ENCODE measurements at places on chromosomes 11 and 22.

- no peak for DNase-seq
Observed at GRCh38 chr11:45028911-45029682, 78.4 kb upstream of the TP53I11 start.

GRCh38 chr11:129278586-129279319, 86.6 kb upstream of the ARHGAP32 start:
- DNase-seq: peak; percentile 1

GRCh38 chr11:111344032-111344431, 35.0 kb downstream of the POU2AF1 start:
- DNase-seq: no peak

GRCh38 chr11:19209617-19210370, 8.0 kb upstream of the CSRP3 start:
- DNase-seq: no peak

GRCh38 chr11:122850076-122850631, 11.9 kb downstream of the CRTAM start:
- no peak for DNase-seq

DNA sequence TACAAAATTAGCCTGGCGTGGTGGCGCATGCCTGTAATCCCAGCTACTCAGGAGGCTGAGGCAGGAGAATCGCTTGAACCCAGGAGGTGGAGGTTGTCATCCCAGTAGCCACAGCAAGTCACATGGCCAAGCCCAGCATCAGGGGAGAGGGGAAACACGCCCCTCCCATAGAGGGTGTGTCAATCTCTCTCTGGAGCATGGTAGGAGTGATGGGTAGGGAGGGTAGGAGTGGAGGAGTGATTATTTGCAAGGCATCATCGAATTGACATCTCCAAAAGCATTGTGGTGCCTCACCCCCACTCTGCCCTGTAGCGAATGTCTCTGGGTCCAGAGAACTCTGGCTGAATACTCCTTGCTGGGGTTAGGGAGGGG, 6.1 kb upstream of the SSTR3 start:
- DNase-seq: no peak

- DNase-seq: no peak
Observed at GRCh38 chr11:36713715-36714114, 115.7 kb upstream of the RAG2 start.

GRCh38 chr11:116404462-116404798, 368.4 kb downstream of the BUD13 start:
- DNase-seq: no peak

- DNase-seq: no peak
Observed at GRCh38 chr22:27242917-27243589, 558.5 kb downstream of the MN1 start.

DNA sequence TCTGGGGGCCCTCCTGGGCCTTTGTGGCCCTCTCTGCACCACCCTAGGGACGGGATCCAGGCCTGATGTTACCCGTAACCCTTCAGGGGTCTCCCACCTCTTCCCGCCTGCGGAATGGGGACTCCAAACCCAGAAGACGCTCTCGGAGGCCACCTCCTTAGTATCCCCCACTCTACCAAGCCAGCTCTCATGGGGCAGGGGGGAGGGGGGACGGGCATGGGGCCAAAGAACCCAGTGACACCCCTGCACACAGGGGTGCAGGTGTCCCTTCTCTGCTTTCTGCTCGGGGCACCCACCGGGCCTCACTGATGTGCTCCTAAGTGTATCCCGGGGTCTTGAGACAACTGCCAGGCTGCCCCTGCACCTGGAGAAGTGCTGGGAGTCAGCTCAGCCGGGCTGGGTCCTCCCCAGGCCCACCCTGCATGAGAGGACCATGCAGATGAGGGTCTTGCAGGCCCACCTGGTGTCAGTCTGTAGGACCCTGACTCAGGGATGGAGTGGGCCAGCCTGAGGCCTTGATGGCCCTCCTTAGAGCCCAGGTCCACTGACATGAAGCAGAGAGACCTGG, 176.9 kb downstream of the IGLL1 start:
- DNase-seq: no peak

- no peak for DNase-seq
Observed at GRCh38 chr11:108873941-108874340, 209.1 kb downstream of the DDX10 start.

DNA sequence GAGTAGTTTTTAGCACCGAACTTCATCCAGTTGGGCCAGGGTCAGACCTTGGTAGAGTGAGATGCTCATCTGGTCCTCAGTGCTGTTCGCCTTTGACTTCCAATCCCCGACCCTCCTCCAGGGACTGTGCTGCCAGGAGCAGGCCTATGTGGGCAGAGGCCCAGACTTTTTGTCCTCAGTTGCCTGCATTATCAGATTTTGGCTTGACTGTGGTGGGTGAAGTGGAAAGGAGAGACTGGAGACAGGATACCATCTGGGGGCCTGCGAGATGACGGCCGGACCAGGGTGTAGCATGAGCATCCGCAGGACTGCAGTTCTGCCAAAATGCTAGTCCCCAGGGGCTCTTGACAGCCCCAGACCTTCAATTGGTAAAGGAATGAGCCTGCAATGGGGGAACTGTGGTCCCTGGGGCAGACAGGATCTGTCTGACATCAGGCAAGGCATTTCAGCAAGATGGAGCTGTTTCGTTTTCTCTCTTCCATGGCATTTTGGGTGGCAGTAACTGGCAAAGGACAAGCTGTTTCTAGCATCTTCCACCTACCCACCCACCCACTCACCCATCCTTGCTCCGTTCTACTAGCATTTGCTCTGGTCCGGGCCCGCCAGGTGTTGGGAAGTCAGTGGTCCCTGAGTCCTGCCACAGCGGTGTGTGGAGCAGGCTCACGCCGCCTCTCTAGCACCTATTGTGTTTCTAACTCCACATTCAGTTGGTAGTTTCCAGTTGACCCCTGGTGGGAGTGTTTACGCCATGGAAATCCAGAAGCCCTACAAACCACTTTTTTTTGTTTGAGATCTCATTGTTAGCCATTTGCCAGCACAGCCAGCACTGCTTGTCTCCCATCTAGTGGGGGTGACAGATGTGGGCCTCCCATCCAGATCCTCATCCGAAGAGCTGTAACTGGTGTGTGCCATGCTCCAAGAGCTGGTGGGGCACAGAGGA, 53.5 kb downstream of the OTOG start:
- DNase-seq: no peak

- no peak for DNase-seq
Observed at GRCh38 chr11:57392066-57392762, 1.8 kb upstream of the PRG2 start.

GRCh38 chr22:21016644-21017420, 1.9 kb downstream of the P2RX6 start:
- DNase-seq: no peak

GRCh38 chr22:41445129-41446056, 1.2 kb downstream of the TOB2 start:
- peak; percentile 11 for DNase-seq

GRCh38 chr22:27726686-27727449, 74.7 kb downstream of the MN1 start:
- DNase-seq: no peak

GRCh38 chr11:65857500-65857852, 504 bp downstream of the CFL1 start:
- peak; percentile 66 for DNase-seq

DNA sequence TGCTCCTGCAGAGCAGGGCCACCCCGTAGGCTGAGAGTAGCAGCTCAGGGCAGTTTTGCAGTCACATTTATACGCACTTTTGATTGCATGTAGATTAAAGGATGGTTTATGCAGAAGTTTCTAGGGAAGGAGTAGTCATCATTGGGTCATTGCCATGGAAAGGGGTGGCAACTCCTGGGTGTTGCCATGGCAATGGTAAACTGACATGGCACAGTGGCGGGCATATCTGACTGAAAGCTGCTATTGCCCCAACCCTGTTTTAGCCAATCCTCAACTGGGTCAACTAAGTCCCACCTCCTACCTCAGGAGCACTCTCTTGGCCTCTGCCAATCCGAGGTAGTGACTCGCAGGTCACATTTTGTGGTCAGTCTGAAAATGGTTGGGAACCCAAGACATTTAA, 2.4 kb upstream of the ARSA start:
- DNase-seq: no peak

DNA sequence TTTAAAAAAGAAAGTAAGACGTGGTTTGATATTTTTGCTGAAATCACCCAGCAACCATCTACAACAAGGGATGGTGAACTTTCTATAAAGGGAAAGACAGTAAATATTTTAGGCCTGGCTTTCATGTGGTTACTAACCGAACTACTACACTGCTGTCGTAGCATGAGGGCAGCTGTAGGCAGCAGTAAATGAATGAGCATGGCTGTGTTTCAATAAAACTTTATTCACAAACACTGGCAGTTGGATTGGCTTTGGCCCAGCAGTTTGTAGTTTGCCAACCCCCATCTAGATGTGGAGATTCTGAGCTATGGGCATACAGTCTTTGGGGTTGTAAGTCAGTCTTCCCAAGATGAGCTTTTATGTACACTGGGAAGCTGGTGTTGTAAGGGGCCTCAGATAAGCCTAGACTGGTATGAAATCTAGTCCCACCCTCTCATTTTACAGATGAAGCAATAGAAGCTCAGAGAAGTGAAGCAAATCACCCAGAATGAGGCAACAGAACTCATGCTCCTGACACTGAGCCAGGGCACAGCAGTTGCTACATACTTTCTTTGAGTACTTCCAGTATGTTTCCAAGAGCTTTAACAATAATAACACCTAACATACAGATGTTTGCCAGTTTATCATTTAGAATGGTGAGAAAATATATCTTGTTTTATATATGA, 204.4 kb downstream of the ADAMTS15 start:
- DNase-seq: no peak

DNA sequence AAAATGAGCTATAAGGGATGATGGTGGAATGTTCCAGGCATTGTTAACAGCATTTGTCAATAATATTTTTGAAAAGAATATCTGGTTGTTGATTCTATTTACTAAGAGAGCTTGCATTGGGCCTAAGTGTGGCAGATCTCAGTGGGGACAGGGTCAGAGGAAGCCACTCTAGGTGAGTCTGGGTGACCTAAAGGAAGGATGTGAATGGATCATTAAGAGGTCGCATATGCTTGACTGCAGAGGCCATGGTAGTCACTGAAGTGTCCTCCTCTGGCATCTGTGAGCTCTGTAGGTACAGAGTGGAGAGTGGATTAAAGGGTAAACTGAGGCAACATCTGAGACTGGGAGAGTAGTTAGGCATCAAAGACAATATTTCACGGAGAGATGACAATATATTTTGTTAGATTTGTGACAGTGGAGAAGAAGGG, 37.9 kb upstream of the TOP3B start:
- no peak for DNase-seq

GRCh38 chr11:121365304-121365703, 72.7 kb downstream of the SC5D start:
- DNase-seq: no peak

- DNase-seq: no peak
Observed at GRCh38 chr22:49328630-49329405, 498.9 kb downstream of the BRD1 start.

DNA sequence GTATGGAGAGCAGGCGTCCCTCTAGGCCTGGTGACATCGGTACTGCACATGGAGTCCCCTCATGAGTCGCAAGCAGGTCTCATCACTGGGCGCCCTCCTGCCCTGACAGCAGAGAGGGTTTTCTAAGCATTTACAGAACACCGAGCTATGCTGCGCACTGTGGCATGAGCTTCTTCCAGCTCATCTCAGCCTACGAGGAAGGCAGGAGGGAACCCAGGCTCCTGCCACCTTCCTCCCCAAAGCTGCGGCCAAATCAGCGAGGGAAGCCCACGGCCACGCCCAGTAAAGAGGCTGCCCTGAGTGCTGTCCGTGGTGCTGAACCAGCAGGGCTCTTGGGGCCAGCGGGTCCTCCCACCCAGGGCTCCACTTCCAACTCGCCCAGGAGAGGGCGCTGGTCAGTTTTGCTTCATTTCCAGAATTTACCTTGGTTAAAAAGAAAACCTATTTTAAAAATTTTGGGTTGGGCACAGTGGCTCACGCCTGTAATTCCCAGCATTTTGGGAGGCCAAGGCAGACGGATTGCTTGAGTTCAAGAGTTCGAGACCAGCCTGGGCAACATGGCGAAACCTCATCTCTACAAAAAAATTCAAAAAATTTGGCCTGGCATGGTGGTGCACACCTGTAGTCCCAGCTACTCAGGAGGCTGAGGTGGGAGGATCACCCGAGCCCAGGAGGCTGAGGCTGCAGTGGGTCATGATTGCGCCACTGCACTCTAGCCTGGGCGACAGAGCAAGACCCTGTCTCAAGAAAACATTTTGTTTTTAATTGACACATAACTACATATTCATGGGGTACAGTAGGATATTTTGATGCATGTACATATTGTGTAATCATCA, 34.2 kb downstream of the PHF21B start:
- DNase-seq: peak; percentile 47

DNA sequence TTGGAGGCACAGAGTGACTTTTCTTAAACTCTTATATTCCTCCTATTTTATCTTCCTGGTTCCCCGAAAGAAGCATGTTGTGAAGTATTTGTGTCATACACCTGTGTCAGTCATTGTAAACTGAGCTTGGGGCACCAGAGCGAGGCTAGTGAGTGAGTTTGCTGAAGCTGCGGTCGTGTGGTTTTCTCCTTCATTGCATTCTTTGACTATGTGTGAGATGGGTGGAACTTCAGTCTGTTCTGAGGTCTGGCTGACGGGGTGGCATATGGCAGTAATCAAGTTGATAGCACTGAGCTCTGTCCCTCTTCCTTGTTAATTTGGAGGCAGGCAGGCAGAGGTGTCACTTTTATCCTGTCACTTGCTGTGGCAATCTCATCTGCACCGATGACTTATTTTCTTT, 4.2 kb downstream of the VPS26B start:
- DNase-seq: no peak

DNA sequence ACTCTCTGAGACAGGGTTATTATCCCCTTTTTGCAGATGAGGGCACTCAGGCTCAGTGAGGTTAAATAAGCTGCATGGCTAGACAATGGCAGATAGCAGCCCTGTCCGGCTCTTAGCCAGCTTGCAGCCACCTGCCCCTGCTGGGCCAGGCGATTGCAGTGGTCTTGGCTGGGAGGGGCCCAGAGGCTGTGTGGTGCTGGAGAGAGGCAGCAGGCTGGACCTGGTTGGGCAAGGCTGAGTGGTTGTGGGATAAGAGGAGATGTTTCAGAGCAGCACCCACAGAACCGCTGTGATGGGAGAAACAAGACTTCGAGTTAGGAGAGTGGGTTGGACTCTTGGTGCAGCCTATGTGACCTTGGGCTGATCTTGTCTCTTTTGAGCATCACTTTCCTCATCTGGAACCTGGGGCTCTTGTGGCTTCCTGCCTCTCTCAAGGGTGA, 25.5 kb downstream of the PTPRJ start:
- no peak for DNase-seq
